ENCODE measurements at places on chromosomes 6 and 20. TPM values are rescaled to one million over a fixed set of nuclear protein-coding genes. Genes with fewer than 3 reads are reported as not detected.

Gene C6orf15
- total RNA-seq = not detected

Gene CST7
- 92.0 TPM for total RNA-seq

Gene SUN5
- not detected for total RNA-seq

- no peaks in the 10 kb centered on the region for H3K4me1 ChIP-seq
- no peak for DNase-seq
- no peaks in the 10 kb centered on the region for H3K36me3 ChIP-seq
- H3K4me3 ChIP-seq = no peak overlapping the region
- H3K27me3 ChIP-seq = no peaks in the 10 kb centered on the region
Measured at GRCh38 chr6:115539531-115539930, 521.2 kb downstream of the FRK start.
